ENCODE measurements at places on chromosomes 1 and 21.

DNA sequence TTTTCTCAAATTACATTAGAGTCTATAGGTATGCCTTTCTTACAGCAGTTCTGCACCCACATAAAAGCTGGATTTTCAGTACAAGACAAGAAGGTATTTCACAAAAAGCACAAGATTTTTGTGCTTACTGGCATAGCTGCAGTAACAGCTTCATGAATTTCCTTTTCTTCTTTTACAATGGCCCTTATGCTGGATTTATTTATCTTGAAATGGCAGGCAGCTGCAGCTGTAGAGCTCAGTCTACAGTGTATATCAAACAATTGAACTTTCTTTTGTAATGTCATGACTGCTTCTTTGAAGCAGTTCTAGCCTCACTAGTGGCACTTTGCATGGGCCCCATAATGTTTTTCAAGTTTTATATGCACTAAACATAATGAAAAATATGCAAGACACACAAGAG is 510.2 kb downstream of the KCNT2 start:
- DNase-seq, result no peak

GRCh38 chr1:29963946-29964345 is 727.6 kb downstream of the PTPRU start:
- no peak for DNase-seq

DNA sequence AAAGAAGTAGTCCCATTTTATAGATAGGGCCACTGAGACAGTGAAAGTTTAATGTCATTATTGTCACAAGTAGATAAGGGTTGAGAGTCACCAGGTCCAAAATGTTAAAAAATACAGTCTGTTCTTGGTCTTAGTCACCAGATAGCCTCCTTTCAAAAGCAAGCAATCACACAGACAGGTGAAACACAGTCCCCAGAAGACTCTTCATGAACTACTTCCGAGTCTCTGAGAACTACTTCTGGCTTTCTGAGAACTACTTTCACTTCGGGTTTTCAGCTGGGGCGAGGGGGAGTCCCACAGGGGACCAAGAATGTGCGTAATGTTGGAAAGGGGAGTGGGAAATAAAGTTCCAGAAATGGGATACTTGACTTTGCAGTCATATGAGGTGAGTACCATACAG is 143.2 kb downstream of the HHIPL2 start:
- DNase-seq, result no peak

GRCh38 chr1:27598295-27598687 is 5.7 kb downstream of the AHDC1 start:
- DNase-seq, result no peak

- no peak for DNase-seq
Observed at GRCh38 chr1:3463013-3463385, 8.5 kb downstream of the ARHGEF16 start.

- DNase-seq, result no peak
Observed at GRCh38 chr1:243848858-243849420, 1.1 kb downstream of the AKT3 start.

DNA sequence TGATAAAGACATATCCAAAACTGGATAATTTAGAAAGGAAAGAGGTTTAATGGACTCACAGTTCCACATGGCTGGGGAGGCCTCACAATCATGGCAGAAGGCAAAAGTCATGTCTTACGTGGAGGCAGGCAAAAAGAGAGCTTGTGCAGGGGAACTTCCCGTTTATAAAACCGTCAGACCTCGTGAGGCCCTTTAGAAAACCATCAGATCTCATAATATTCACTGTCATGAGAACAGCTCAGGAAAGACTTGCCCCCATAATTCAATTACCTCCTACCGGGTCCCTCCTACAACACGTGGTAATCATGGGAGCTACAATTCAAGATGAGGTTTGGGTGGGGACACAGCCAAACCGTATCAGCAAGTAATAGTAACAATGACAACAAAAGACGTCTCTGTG is 88.2 kb upstream of the SLC25A33 start:
- DNase-seq, result no peak

DNA sequence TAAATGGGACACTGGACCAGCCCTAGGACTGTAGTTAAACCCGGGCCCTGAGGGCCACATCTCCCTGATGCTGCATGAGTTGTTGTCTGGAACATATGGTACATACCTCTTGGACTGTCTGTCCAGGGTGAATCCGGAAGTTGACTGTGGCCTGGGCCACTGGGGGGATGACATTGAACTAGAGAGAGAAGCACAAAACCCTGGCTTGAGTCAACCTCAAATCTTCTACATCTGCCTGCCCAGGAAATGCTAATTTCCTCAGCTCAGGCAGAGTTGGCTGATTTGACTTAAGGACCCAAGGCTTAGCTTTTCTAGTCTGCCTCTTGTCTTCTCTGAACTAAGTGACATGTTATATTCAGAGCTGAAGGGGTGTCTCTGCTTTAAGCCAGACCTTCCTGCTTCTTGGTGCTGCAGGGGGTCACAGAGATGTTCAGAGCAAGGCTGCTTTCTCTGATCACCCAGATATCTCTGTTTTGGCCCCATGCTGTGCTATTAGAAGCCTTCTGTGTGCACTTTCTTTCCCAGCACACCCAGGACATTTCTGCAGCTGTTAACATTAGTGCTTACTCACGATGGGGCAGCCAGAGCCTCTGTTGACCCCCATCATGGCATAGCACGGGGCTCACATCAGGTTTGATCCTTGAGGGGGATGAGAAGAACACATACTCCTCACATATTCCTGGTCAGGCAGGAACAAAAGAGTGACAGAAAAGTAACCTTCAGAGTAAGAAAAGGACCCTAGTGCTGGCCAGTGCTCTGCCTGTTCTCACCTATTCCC is 9.6 kb downstream of the PM20D1 start:
- DNase-seq, result no peak

GRCh38 chr21:35373998-35374397 is 324.9 kb upstream of the RUNX1 start:
- no peak for DNase-seq
